ENCODE measurements at places on chromosomes 2 and 18.

DNA sequence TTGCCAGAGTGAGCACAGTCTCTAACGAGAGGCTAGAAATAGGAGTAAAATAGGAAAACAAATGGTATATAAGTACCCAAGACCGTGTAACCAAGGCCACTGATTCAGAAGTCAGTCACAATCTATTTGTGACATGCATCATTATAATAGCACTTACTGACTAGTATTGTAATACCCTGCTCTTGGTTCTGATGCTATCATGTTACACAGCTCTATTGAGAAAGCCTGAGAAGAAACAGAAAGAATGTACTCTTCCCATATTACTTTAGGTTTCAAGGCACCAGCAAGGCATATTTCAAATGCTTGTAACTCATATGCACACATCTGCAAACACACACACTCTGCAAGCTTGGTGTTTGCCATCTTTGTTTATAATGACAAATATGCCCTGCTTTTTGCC is 746.4 kb downstream of the SLC4A3 start:
- DNase-seq = no peak

DNA sequence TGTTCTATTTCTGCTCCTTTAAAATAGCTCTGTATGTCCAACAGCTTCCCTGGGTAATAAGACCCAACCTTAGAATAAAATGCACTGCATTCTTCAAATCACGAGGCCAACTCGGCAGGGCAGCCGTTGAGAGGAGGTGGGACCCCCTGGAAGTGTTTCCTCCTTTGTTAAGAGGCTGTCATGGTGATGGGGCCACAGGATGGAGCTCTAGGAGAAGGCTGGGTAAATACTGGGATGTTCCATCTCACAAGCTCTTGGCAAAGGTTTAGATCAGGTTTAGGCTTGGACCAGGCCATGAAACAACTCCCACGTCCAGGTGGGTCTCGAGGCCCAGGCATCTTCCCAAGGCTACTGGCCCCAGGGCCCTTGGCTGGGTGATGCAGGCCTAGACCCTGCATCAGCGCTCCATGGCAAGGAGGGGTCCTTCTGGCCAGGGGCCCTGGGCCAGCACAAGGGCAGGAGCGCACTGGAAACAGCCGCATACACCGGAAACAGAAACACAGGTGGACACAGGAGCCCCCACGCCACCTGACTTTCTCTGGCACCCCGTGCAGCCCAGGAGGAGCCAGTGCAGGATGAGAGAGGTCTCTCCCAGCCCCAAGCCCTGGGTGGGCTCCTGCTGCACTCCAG is 38.8 kb upstream of the OTOS start:
- no peak for DNase-seq

- no peak for DNase-seq
These were observed 288.4 kb downstream of the PIEZO2 start for GRCh38 chr18:10860928-10861327.

DNA sequence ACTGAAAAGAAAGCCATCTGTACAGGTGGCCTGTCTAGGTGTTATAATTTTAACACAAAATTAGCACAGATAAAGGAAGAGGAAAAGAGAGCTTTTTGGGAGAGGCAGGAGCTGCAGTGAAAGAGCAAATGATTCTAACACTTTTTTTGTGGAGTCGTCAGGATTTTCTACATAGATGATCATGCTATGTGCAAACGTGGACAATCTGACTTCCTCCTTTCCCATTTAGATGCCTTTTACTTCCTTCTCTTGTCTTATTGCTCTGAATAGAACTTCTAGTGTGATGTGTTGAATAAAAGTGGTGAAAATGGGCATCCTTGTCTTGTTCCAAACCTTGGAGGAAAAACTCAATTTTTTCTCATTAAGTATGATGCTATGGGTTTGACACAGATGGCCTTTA is 334.5 kb downstream of the NBAS start:
- no peak for DNase-seq

GRCh38 chr2:26991717-26992116 is 21.3 kb downstream of the MAPRE3 start:
- no peak for DNase-seq

DNA sequence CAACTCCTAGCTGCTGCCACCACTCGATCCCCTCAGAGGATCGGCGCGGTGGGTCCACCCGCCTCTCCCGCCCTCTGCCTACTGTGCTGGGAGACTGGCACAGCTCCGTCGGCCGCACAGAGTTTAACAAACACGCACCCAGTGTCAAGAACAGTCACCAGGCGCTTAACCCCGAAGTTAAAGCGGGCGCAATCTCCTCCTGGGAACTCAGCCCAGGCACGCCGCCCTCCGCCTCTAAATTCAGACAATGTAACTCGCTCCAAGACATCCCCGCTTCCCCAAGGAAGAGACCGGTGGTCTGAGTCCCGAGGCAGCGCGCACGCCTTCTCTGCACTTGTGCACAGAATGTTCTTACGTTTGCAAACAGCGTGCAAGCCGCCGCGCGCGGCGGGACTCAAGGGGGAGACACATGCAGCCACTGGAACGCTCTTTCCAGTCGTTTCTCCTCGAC is 533 bp downstream of the CXCR4 start:
- DNase-seq = no peak

- no peak for DNase-seq
These were observed 327.9 kb downstream of the AKAIN1 start for GRCh38 chr18:4869155-4869554.

- no peak for DNase-seq
These were observed 143.8 kb downstream of the HAUS1 start for GRCh38 chr18:46247942-46248341.

DNA sequence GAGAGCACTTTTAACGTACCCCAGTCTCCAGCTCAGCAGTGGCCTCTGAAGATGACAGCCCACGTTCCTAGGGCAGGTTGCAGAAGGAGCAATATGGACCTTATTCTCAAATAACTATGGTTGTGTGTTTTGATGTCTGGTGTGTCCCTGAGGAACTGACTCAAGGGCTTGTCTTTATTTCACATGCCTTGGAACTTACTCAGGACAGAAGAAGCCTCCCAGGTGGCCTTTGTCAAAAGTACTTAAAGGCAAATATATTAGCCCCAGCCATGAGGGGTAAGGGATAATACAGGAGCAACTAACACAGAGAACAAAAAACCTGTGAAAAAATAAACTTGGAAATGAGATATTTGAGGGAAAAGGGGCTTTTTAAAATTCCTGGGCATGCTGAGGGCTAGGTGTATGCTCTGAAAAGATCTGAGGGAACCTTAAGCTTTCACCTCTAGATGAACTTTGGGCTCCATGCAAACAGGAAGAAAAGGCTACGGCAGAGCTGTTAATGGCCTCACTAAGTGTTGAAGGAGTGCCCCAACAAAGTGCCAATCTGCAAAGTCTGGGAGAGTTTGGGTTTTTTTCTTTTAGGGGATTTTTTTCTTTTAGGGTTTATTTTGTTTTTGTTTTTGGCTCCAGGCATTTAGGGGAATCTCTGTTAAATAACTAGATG is 40.3 kb downstream of the SRBD1 start:
- DNase-seq = no peak

Data from tibial nerve (tissue), 4 donors.